ENCODE measurements at places on chromosomes 6 and 20.

DNA sequence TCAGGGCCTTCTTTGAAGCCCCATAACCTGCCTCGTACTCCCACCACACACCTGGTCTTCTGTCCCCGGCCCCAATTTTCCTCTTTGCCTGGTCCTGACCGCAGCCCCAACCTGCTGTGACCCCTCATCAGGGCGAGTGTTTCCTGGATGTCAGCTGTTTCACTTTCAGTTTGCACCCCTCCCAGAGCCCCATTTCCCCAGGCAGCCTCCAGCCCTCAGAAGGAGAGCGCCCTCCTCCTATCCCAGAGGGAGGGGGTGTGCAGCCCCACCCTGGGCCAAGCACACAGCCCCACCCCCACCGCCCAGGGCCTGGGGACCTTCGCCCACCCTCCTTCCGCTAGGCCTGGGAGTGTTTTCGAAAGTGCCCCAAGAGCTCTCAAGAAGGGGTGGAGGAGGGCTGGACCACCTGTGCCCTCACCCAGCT lies 1.5 kb downstream of the BAK1 start:
- no peak for DNase-seq

DNA sequence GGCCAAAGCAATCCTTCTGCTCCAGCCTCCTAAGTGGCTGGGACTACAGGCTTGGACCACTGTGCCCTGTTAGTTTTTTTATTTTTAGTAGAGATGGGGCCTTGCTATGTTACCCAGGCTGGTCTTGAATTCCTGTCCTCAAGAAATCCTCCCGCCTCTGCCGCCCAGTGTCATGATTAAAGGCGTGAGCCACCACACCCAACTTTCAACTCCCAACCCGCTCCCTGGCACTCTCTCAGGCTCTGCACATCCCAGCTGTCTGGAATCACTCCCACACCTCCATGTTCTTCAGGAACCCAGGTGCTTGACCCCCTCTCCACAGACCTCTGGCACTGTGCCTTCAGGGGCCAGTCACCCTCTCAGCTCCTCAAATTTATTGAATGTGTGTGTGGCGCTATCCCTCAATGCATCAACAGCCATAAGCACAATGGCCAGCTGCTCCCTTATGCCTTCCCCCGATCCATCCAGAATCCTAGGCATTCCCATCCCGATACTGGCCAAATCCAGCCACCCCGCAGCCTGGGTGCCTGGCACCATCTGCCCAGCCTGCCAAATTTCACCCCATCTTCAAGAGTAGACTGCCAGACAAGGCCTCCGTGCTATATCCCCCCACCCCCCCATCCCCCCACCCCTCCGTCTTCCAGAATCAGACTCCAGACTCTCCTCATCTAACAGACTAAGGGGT lies 647 bp upstream of the POU5F1 start:
- DNase-seq = no peak

DNA sequence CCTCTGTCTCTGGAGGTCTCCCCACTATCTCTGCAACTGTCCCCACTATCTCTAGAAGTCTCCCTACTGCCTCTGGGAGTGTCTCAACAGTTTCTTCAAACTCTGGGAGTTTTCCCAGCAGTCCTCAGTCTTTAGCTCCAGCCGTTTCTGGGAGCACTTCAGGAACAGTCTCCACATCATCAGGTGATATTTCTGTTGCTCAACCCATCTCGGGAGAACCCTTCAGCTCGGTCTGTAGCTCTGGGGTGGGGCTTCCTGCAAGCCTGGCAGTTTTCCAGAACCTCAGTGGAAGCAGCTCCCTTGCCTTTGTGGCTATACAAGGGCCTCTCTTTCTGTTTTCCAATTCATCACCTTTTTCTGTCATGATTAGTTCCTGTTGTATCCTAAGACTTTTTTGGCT lies 3.0 kb upstream of the SFTA2 start:
- DNase-seq = peak; percentile 12

DNA sequence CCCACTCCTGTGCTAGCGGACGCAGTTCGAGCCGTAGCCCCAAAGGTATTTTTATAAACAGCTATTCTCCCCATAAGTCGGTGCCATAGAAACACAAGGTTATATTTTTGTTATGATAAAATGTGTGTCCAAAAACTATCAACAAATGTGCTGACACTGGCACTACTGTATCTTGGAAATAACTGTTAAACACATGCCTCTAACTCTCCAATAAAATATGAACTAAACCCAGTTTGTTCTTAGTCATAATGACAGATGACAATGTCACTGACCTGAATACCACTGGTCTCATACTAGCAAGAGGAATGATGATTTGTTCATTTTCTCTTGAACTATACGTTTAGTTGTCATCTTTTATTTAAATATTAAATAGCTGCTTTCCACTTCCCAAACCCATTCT lies 51.4 kb upstream of the NUP153 start:
- no peak for DNase-seq

DNA sequence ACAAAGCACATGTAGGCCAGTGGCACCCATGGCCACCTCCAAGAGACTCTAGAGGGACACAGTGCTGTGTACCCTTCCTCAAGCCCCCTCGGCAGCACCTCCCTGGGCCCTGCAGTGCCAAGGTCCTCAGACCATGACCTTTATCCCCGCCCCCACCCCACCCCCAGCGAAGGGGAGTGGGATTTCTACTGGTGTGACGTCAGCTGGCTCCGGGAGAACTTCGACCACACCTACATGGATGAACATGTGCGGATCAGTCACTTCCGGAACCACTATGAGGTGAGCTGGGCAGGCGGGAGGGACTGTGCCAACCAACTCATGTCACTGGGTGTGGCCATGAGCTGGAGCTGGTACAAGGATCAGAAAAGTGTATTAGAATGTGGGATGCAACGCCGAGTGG lies 38.0 kb downstream of the TTLL9 start:
- DNase-seq = no peak

DNA sequence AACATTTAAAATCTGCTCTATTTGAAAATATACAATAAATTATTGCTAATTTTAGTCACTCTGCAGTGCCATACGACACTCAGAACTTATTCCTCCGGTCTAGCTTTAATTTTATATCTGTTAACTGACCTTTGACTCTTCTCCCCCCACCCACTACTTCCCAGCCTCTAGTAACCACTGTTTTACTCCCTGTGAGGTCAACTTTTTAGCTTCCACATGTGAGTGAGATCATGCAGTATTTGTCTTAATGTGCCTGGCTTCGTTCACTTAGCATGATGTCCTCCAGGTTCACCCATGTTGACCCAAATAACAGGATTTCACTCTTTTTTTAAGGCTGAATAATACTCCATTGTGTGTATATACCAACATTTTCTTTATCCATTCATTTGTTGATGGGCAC lies 80.8 kb downstream of the RPP40 start:
- DNase-seq = no peak

GRCh38 chr20:33540427-33540826 lies 50.5 kb downstream of the CBFA2T2 start:
- no peak for DNase-seq

DNA sequence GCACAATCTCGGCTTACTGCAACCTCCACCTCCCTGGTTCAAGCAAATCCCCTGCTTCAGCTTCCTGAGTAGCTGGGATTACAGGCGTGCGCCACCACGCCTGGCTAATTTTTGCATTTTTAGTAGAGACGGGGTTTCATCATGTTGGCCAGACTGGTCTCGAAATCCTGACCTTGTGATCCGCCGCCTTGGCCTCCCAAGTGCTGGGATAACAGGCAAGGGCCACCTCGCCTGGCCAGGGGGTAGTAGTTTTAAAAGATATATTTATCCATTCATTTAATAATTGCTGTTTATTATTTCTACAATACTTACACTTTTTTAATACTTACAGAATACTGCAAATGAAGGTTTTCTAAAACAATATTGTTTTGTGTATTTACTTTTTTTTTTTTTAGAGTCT lies 15.5 kb upstream of the DDX27 start:
- DNase-seq = no peak

GRCh38 chr6:161265975-161266374 lies 7.9 kb downstream of the AGPAT4 start:
- DNase-seq = no peak

DNA sequence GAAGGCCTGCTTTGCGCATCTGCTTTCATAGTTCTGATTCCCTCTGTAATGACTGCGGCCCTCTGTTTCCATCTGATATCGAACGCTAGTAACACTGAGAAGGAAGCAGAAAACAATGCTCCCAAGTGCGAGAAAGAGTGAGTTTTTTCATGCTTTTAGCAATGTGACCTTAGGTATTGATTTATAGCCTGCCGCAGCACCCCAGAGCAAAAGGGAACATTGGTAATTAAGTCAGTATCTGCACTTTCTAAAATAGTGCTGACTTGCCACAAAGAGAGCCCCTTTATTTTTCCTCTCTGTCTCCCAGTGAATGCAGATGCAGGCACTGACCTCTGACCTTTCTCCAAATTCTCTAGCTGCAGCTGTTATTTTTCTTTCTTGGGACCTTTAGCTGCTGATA lies 129.8 kb downstream of the HDGFL1 start:
- no peak for DNase-seq
